B cell (primary cell): ENCODE measurements at places on chromosomes 12 and 14. TPM values are rescaled to one million over a fixed set of nuclear protein-coding genes. Genes with fewer than 3 reads are reported as not detected.

DNA sequence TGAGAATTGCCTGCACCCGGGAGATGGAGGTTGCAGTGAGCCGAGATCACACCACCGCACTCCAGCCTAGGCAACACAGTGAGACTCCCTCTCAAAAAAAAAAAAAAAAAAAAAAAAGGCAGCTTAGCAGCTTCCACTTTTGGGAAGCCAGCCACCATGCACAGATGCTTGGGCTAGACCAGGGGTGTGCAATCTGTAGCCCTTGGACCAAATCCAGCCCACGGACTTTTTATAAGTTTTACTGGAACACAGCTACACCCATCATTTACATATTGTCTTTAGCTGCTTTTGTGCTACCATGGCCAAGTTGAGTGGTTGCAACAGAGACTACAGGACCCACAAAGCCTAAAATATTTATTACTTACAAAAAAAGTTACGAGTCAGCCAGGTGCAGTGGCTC lies 6.7 kb downstream of the CIT start:
- DNase-seq = no peak
- H3K27ac ChIP-seq = no peak overlapping the region
- no peak overlapping the region for H3K4me3 ChIP-seq
- no peaks in the 10 kb centered on the region for H3K4me1 ChIP-seq

- no peaks in the 10 kb centered on the region for H3K27me3 ChIP-seq
- H3K4me1 ChIP-seq = no peaks in the 10 kb centered on the region
- H3K36me3 ChIP-seq = no peaks in the 10 kb centered on the region
Measured at GRCh38 chr12:63064080-63064479, 86.9 kb downstream of the AVPR1A start.

Gene ZNF140
- 24.2 and 26.8 TPM in 2 replicates for total RNA-seq

- H3K36me3 ChIP-seq = no peaks in the 10 kb centered on the region
- no peak for DNase-seq
- H3K4me1 ChIP-seq = no peaks in the 10 kb centered on the region
- no peaks in the 10 kb centered on the region for H3K27me3 ChIP-seq
- H3K4me3 ChIP-seq = no peak overlapping the region
Measured at GRCh38 chr12:63525831-63526230, 142.5 kb downstream of the DPY19L2 start.

DNA sequence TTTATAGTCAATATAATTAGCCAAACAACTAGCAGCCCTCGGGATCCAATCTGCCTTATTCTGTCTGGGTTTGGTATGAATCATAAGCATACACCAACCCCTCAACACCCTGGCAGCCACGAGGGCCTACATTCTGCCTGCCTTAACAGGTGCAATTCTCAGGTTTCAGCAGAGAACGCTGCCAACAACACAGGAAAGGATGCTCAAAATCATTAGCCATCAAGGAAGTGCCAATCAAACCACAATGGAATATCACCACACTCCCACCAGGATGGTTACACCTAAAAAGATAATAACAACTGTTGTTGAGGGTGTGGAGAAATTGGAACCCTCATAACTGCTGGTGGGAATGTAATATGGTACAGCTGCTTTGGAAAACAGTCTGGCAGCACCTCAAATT lies 122.8 kb downstream of the TTC7B start:
- H3K27me3 ChIP-seq = no peaks in the 10 kb centered on the region
- peaks cover 5% of the 10 kb centered on the region for H3K4me1 ChIP-seq
- H3K4me3 ChIP-seq = no peak overlapping the region

Gene MFAP5
- 0.94 TPM in 1 of 2 replicates, not detected in the other for total RNA-seq

GRCh38 chr12:56298828-56299227 lies 1.3 kb downstream of the CS start:
- DNase-seq = no peak
- H3K4me3 ChIP-seq = peak overlapping the region; percentile 83
- peaks cover 61% of the 10 kb centered on the region for H3K4me1 ChIP-seq
- H3K27me3 ChIP-seq = no peaks in the 10 kb centered on the region

Gene TMEM233
- total RNA-seq = not detected in 2 replicates

Gene ISCU
- total RNA-seq = 190 and 209 TPM in 2 replicates

Gene SIX4
- not detected in 2 replicates for total RNA-seq

DNA sequence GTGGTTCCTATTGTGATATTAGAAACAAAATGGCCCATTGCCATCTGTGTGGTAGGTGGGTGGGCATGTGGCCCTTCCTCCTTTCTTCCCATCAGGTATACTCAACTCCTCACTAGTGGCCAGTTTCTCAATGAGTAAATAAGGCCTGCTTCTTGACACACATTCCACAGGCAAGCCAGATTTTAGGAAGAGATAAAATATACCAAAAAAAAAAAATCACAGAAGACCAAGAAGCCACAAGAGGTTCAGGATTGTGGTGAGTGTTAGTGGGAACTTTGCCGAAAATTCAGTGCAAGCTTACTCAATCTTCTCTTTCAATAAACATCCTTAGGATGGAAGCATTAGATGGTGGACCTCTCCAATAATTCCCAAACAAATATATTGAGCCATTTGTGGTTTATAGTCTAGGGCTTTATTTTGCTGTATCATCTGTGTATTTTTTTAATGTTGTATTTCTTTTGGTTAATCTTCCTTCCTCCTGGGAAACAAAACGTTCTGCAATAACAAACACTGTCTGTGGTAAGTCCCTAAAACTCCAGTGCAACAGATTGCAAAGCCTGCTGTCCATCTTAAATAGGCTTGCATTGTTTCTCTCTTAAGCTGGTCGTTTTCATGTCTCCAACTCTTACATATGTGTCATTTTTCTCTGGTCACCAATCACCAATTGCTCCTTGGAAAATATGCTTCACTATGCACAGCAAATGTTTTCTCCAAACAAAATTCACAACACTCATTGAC lies 289.9 kb upstream of the KITLG start:
- H3K4me1 ChIP-seq = no peaks in the 10 kb centered on the region
- H3K4me3 ChIP-seq = no peak overlapping the region
- DNase-seq = no peak
- no peak overlapping the region for H3K27ac ChIP-seq

Gene EFS
- not detected in 2 replicates for total RNA-seq

DNA sequence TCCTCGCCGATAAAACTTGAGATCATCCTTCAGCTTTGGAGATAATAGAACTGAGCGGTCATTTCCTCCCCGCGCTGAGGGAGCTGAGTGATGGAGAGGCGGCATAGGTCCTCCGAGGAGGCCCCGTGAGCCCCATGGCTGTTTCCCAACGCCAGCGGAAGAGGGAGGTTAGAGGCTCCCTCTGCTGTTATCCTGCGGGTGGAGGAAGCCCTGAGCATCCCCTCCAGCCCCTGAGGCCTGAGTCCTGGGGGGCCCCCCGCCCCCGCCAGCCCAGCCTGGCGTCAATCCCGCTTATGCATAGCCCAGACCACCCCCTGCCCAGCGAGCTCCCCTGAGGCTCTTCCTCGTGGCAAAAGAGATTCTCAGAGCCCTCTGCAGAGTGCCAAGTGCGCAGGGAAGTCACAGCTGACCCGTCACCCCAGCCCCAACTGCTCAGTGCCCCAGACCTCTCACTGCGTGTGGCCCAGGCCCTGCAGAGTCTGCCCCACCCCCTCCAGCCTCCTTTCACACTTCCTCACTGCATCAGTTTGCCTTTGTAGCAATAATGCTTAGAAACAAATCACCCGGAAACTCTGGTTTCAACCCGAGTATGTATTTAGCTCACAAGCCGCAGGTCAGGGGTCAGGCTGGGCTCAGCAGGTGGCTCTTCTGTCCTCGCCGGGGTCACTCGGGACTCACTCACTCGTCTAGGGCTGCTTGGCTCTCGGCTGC lies 44.7 kb upstream of the GALNT9 start:
- no peaks in the 10 kb centered on the region for H3K36me3 ChIP-seq
- no peak overlapping the region for H3K27ac ChIP-seq
- DNase-seq = no peak
- H3K27me3 ChIP-seq = no peaks in the 10 kb centered on the region
- no peaks in the 10 kb centered on the region for H3K4me1 ChIP-seq
- H3K4me3 ChIP-seq = no peak overlapping the region

Gene GLS2
- total RNA-seq = 5.3 and 7.2 TPM in 2 replicates

- no peak overlapping the region for H3K4me3 ChIP-seq
- no peaks in the 10 kb centered on the region for H3K36me3 ChIP-seq
- H3K27me3 ChIP-seq = no peaks in the 10 kb centered on the region
- H3K4me1 ChIP-seq = no peaks in the 10 kb centered on the region
- no peak overlapping the region for H3K27ac ChIP-seq
- no peak for DNase-seq
Measured at GRCh38 chr12:32115404-32116104, 8.9 kb downstream of the BICD1 start.

- peaks cover 74% of the 10 kb centered on the region for H3K4me1 ChIP-seq
- H3K36me3 ChIP-seq = peaks cover 24% of the 10 kb centered on the region
- no peak for DNase-seq
- peak overlapping the region; percentile 49 for H3K4me3 ChIP-seq
- peak overlapping the region; percentile 25 for H3K27ac ChIP-seq
Measured at GRCh38 chr14:91351512-91351862, 66.1 kb downstream of the CCDC88C start.

GRCh38 chr12:56908136-56908535 lies 26.1 kb downstream of the SDR9C7 start:
- no peak overlapping the region for H3K27ac ChIP-seq
- no peak for DNase-seq
- no peaks in the 10 kb centered on the region for H3K36me3 ChIP-seq
- H3K4me1 ChIP-seq = no peaks in the 10 kb centered on the region
- no peaks in the 10 kb centered on the region for H3K27me3 ChIP-seq

Gene PELI2
- total RNA-seq = 13.4 and 18.9 TPM in 2 replicates

- no peak for DNase-seq
- no peaks in the 10 kb centered on the region for H3K36me3 ChIP-seq
- no peak overlapping the region for H3K4me3 ChIP-seq
- H3K27ac ChIP-seq = no peak overlapping the region
Measured at GRCh38 chr12:54759751-54760150, 94.6 kb upstream of the MUCL1 start.

GRCh38 chr14:88568196-88568595 lies 5.4 kb downstream of the ZC3H14 start:
- peaks cover 6% of the 10 kb centered on the region for H3K4me1 ChIP-seq
- H3K27ac ChIP-seq = no peak overlapping the region
- no peak overlapping the region for H3K4me3 ChIP-seq
- H3K27me3 ChIP-seq = no peaks in the 10 kb centered on the region
- H3K36me3 ChIP-seq = peaks cover 41% of the 10 kb centered on the region

DNA sequence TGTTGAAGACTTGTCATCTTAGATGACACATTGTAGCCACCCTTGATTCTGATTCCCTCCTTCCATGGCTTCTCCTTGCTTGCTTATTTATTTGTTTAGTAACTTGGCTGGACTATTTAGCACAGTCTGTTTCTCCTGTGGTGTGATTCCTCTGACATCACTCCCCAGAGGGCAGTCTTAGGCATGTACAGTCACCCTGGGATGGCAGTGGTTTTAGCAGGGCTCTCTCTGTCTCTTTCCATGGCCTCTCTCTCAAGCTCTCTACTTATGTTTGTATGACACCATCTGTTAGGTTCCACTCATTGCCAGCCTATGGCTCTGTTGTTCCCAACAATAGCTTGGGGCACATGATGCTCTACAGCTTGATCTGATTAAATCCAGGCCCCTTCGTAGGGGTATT lies 158.3 kb downstream of the ADGRD1 start:
- no peaks in the 10 kb centered on the region for H3K27me3 ChIP-seq
- H3K4me1 ChIP-seq = no peaks in the 10 kb centered on the region
- H3K36me3 ChIP-seq = no peaks in the 10 kb centered on the region
- no peak overlapping the region for H3K27ac ChIP-seq
- H3K4me3 ChIP-seq = no peak overlapping the region
- no peak for DNase-seq

DNA sequence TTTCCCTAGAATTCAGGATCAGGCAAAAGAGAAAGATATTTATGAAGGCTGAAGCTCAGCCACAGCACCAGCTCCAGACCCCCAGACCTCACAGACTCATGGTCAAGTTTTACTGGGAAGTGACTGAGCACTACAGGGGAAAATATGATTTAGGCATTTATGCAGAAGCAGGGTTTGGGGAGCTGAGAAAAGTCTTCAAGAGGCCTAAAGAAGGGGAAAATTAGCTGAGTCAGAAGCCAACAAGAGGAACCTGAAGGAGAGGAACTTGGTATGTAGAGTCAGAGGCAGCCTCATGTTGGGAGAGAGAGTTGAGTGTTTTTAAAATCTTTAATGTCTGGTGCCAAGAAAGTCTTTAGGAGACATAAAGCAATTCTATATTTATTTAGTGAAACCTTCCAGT lies 63.0 kb downstream of the FOS start:
- no peaks in the 10 kb centered on the region for H3K27me3 ChIP-seq
- no peaks in the 10 kb centered on the region for H3K36me3 ChIP-seq
- no peak for DNase-seq
- no peak overlapping the region for H3K4me3 ChIP-seq

Gene MYL2
- total RNA-seq = 0.39 TPM in 1 of 2 replicates, not detected in the other

Gene EIF2S3B
- 0.54 and 0.73 TPM in 2 replicates for total RNA-seq

- no peaks in the 10 kb centered on the region for H3K36me3 ChIP-seq
- DNase-seq = no peak
- no peak overlapping the region for H3K4me3 ChIP-seq
- no peaks in the 10 kb centered on the region for H3K27me3 ChIP-seq
Measured at GRCh38 chr12:17588968-17589367, 501.0 kb downstream of the RERGL start.

DNA sequence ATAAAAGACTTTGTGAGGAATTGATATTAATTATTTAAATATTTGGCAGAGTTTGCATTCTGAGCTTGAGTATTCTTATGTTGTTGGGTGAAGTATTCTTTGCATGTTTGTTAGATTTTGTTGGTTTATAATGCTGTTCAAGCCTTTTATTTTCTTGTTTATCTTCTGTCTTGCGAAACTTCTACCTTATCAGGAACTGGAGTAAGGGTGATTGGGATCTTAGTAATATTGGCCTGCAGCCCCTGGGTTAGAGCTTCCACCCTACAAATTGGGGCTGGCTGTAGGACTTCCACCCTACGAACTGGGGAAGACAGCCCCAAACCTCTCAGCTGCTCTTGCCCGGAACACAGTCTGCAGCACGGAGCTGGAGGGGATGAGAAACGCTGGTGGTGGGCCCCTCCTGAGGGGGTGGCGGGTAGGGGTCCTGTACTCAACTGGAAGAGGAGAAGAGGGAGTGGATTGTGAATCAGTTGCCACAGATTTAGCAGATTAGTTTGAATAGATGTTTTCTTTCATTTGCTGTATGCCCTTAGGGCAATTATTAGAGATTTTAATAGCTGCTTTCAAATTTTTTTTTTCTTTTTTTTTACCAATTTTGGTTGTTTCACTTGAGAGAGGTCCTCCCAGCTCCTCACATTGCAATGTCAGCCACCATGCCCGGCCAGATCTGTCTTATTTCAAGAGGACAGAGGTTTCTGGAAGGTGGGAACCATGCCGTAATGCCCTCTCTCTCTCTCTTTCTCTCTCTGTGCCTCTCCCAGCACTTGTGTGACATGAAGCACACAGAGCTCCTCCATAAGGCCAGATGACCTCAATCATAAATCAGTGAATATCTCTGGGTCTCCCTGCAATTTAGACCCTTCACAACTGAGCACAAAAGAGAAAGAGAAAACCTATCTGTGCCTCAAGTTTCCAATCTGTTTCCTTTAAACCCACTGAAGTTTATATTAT lies 123.4 kb downstream of the DICER1 start:
- H3K27ac ChIP-seq = no peak overlapping the region
- no peaks in the 10 kb centered on the region for H3K4me1 ChIP-seq
- H3K36me3 ChIP-seq = no peaks in the 10 kb centered on the region
- no peak for DNase-seq

GRCh38 chr14:95895720-95896119 lies 19.1 kb downstream of the TUNAR start:
- H3K27ac ChIP-seq = no peak overlapping the region
- peak; percentile 16 for DNase-seq
- no peak overlapping the region for H3K4me3 ChIP-seq
- no peaks in the 10 kb centered on the region for H3K36me3 ChIP-seq
- H3K4me1 ChIP-seq = no peaks in the 10 kb centered on the region
- H3K27me3 ChIP-seq = no peaks in the 10 kb centered on the region
